ENCODE measurements at places on chromosomes 6 and 20. TPM values are rescaled to one million over a fixed set of nuclear protein-coding genes. Genes with fewer than 3 reads are reported as not detected.

Gene GRM4
- total RNA-seq = not detected

Gene FBXO5
- 42.6 TPM for total RNA-seq

Gene DEFB112
- not detected for total RNA-seq

Gene WDR46
- 70.7 TPM for total RNA-seq

Gene CD24
- total RNA-seq = 0.39 TPM

Gene RBPJL
- 0.17 TPM for total RNA-seq

Gene OTOR
- total RNA-seq = not detected

Gene NRSN1
- total RNA-seq = not detected

Gene HAO1
- total RNA-seq = not detected

Gene R3HDML
- total RNA-seq = not detected

Gene PLCB4
- total RNA-seq = not detected

Gene DDO
- not detected for total RNA-seq

Gene SEL1L2
- not detected for total RNA-seq

Gene KCNQ5
- 4.1 TPM for total RNA-seq

Gene EFCAB8
- total RNA-seq = 0.73 TPM

Gene VSTM2L
- total RNA-seq = 0.15 TPM

Gene GJA1
- not detected for total RNA-seq

Gene L3MBTL1
- total RNA-seq = 6.0 TPM

Gene HTR1E
- total RNA-seq = not detected

Gene GFOD1
- total RNA-seq = 2.4 TPM

Gene KCNK16
- not detected for total RNA-seq

Gene GABRR1
- not detected for total RNA-seq

Gene SAPCD1
- 12.8 TPM for total RNA-seq

Gene FAM110A
- 28.3 TPM for total RNA-seq

Gene EYS
- not detected for total RNA-seq

Gene CLPSL2
- not detected for total RNA-seq

Gene DLK2
- total RNA-seq = 0.39 TPM

Gene HEY2
- not detected for total RNA-seq

Gene PNPLA1
- total RNA-seq = not detected

Gene HECA
- 51.9 TPM for total RNA-seq

Gene ARMH2
- total RNA-seq = 1.6 TPM

Gene PRELID3B
- total RNA-seq = 68.7 TPM

Gene PRND
- not detected for total RNA-seq

Gene GFRA4
- not detected for total RNA-seq

Gene ZBTB9
- 12.1 TPM for total RNA-seq

Gene RNF182
- total RNA-seq = not detected

Gene UBE2C
- 140 TPM for total RNA-seq

Gene SIRPD
- 0.29 TPM for total RNA-seq

Gene DEF6
- total RNA-seq = 220 TPM

Gene NEDD9
- 64.0 TPM for total RNA-seq

All from T-helper 1 cell treated with Interleukin-12 subunit alpha and Interleukin-12 subunit beta and Interleukin-4 antibody, amounts not matched to agents 30 ng/mL and 1 ng/mL, for 36 hours (primary cell).